NCI-H1417 treated with DMSO at 0.1 percent for 48 hours (cell line): ENCODE measurements at places on chromosomes 13 and 19.

GRCh38 chr13:37207691-37208451 lies 102.4 kb upstream of the CSNK1A1L start:
- no peak for DNase-seq

- no peak for DNase-seq
These were observed 562.5 kb downstream of the EFNB2 start for GRCh38 chr13:105972811-105973590.

DNA sequence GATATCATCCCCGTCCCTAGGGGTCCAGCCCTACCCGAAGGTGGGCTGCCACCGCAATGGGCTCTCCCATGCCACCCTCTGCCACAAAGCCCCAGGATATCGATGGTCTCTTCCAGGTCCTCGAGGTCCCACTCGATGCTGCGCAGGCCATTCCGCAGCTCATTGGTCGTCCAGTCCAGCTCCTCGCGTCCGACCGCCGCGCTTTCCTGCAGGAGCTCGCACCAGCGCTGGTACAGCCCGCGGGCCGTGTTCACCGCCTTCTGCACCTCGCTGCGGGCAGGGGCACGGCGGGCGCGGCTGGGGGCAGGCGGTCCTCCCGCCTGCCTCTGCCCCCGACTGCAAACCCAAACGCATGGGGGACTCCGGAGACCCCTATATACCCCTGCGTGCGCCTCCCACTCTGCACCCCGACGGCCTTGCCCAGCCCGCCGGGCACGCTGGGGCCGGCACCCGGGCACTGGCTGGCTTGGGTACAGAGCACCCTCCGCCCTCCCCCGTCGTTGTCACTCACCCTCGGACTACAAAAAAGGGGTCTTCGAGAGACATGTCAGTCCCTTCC lies 468 bp downstream of the STX10 start:
- no peak for DNase-seq

- no peak for DNase-seq
These were observed 4.4 kb upstream of the TMEM272 start for GRCh38 chr13:51849145-51850101.

- DNase-seq, result no peak
These were observed 12.2 kb downstream of the CFD start for GRCh38 chr19:871446-872265.

- no peak for DNase-seq
These were observed 102.1 kb upstream of the FNDC3A start for GRCh38 chr13:48873587-48873986.

DNA sequence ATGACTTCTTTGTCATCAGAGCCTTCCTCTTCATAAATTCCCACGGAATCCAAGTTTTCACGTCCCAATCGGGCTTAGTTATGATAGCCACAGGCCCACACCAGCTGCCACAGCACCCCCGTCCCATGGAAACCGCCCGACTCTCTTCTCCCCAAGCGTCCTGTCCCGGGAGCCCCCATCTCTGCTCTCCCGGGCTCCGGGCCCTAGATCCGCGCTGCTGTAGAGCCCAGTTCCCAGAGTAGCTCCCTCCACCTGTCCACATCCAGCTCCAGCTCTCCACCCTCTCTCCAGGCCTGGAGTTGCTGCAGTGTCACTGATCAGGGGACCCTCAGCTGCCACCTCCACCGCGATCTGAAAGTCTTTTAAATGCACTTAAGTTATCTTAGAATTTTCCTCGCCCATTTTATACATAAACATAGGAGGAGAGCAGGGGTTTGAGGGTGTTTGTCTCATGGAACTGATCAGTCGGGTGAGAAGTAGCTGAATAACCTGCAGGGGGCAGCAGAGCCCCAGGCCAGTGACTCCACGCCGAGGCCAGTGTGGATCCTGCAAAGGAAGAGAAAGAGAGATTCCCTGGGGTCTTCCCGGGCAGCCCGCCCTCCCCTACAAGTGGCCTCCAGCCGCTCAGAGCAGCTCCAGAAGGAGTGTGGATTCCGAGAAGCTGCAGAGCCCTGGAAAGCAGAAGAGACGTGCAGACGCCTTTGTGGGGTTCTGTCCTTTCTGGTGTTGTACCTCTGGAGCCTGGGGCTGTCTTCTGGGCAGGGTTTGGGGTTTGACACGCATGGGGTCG lies 1.1 kb upstream of the ZNF763 start:
- DNase-seq, result peak; percentile 5

GRCh38 chr13:80458543-80458942 lies 117.6 kb upstream of the SPRY2 start:
- no peak for DNase-seq

- peak; percentile 82 for DNase-seq
These were observed 26.8 kb downstream of the PPP5C start for GRCh38 chr19:46373491-46374359.

DNA sequence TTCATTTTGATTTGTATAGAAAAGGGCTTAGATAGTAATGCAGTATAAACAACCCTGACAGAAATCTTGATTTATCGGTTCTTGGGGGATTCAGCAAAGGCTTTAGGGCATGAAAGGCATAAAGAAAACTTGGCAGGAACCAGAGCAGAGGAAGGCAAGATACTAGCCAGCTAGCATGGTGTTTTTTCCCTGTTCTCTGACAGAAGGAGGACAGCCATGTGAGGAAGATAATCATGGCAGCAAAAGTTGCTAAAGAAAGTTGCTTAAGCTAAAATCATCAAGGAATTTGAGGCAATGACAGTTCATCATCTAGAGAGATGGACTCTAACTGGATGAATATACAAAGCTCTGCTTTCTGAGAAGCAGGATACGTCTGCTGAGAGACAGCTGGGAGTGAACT lies 294.1 kb downstream of the KCNRG start:
- no peak for DNase-seq

DNA sequence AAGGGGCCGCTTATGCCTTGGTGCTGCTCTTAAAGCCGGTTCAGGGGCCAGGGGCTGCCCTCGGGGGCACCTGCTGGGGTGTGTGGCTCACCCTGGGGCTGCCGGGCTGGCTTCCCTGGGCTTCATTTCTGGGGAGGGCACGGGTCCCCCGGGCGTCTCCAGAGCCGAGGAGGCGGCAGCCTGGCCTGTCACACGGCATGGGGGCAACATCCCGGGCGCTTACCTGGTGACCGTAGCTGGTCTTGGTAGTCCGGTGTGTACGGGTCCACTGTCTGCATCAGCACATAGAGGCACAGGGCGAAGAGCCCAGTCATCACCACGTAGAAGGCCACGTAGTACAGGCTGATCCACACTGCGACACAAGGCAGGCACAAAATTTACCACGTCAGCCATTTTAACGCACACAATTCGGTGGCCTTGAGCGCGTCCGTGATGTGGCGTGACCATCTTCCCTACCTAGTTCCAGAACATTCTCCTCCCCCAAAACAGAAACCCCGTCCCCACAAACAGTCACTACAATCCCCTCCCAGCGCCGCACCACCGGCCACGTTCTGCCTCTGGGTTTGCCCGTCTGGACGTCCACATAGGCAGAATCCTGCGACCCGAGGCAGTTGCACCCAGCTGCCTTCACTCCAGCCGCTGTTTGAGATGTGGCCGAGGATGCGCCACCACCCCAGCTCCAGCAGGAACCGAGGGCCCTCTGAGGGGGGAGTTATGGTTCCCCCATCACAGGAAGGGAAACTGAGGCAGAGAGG lies 3.2 kb downstream of the ATP4B start:
- DNase-seq, result no peak

DNA sequence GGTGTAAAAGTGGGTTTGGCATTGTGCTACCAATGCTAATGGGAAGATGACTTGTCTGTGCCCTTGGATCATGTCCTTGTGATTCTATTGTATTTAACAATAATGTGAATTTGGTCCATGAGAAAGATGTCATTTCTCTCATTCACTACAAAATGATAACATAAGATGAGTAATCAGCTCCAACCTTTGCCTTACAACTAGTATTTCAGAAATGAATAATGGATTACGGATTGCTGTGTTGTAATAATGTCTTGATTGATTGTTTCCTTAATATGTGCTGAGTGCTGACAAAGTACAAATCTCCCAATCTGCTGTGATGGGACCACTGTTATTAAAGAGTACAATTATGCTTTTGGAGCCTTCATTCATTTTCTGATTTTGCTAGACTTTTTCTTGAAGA lies 375.0 kb downstream of the PCDH9 start:
- no peak for DNase-seq

GRCh38 chr13:111975539-111976473 lies 91.1 kb upstream of the SOX1 start:
- no peak for DNase-seq

- DNase-seq, result no peak
These were observed 80.0 kb downstream of the WDFY2 start for GRCh38 chr13:51663973-51664957.

GRCh38 chr19:40348961-40349507 lies 539 bp downstream of the PLD3 start:
- no peak for DNase-seq

- DNase-seq, result no peak
These were observed 9.0 kb upstream of the STRN4 start for GRCh38 chr19:46755077-46755852.

DNA sequence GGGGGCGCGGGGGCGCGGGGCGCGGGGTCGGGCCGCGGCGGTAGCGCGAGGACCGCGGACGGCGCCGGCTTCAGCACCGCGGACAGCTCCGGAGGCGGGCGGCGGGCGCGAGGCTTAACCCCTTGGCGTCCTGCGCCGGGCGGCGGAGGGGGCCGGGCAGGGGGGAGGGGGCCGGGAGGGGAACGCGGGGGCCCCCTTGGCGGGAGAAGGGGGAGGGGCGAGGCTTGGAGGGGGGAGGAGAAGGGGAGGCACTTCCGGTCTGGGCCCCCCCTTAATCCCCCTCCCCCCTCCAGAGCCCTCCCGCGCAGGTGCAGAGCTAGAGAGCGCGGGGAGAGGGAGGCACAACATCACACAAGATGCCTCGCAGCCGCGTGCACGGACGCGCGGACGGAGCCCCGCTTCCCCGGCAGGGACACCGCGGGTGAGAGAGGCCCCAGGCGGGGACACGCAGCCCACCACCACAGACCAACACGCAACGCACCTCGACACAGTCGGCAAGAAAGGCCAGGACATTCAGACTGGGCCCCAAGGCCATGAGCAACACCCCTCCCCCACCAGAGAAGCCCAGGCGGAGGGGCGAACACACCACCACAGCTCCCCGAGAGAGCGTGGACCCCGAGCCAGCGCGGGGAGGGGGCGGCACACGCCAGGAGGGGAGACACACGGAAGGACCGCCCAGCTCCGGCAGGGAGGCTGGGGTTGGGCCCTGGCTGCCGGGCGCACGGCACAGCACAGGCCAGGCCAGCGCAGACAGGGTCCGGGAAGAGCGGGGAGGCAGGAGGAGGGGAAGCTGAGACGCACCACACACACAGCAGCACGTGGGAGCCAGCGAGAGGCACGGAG lies 24.1 kb downstream of the SHANK1 start:
- no peak for DNase-seq

- no peak for DNase-seq
These were observed 315.4 kb downstream of the RBM26 start for GRCh38 chr13:79090552-79091124.

GRCh38 chr13:35292329-35292728 lies 184.2 kb downstream of the MAB21L1 start:
- no peak for DNase-seq

DNA sequence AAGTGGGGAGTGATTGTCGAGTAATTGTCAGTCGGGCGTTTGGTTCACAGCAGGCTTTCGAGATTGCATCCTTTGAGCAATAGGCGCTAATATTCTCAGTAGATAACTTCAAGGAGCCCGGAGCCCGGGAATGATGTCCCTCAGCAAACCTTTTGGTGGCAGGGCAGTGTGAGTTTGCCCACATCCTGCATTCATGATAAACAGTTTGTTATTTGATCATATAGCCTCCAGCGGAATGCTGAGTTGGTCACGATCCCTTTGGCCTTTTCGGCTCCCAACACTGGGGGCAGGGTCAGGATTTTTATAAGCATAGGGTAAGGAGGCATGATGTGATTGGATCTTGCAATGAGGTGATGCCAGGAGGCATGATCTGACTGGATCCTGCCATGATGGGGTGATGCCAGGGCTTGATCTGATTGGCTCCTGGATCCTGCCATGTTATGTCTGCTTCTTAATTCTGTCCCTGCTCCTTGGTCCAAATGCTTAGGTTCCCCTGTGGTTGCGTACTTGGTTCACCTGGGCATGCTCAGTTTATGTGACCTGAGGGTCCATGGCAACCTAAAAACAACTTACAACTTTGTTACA lies 38.2 kb upstream of the IGSF23 start:
- DNase-seq, result no peak

DNA sequence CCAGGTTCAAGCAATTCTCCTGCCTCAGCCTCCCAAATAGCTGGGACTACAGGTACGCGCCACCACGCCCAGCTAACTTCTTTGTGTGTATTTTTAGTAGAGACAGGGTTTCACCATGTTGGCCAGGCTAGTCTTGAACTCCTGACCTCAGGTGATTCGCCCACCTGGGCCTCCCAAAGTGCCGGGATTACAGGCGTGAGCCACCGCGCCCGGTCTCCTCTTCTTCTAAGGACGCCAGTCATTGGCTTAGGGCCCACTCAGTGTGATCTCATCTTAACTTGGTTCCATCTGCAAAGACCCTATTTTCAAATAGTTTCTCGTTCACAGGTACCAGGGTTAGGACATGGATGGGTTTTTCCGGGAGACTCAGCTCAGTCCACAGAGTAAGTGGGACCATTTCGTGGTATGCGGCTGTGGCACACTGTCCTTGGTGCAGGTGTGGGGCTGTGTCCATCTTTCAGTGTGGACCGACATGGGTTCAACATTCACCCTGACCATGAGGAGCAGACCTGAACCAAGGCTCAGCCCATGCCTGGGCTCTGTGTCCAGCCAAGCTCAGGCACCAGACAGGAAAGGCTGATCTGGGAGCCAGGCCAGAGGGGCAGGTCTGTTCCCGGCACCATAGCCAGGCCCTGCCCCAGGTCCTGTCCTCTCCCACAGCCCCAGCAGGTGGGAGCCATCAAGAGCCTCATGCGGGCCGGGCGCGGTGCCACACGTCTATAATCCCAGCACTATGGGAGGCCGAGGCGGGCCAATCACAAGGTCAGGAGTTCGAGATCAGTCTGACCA lies 2.8 kb upstream of the MKNK2 start:
- no peak for DNase-seq

DNA sequence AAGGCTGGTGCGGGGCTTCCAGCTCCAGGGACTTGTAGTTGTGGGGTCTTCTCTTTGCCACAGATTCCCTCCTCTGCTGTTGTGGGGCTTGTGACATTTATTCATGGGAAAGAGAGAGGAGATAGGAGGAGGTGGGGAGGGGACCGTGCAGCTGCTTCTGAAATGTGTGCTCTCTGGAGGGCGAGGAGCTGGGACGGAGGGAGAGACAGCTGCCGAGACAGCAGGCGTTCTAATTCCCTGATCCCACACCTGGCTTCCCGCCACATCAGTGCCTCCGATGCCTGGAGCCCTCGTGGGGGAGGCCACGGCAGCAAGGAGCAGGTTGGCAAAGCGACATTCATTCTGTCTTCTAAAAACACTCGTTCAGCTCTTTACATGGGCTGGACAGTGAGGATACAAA lies 164.4 kb downstream of the USP12 start:
- peak; percentile 30 for DNase-seq

DNA sequence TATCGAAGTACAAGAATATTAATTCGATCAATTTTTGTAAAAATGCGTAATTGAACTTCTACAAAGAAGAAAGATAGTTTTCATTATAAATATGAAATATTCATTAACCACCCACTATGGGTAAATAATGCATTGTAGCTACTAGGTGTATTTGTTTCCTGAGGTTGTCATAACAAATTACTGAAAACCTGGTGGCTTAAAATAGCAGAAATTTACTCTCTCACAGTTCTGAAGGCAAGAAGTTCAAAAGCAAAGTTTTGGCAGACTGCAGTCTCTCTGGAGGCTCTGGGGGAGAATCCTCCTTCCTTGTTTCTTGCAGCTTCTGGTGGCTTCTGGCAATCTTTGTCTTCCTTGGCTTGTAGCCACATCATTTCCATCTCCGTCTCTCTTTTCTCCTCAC lies 99.2 kb upstream of the MIR17HG start:
- no peak for DNase-seq

- DNase-seq, result peak; percentile 4
These were observed 17.0 kb upstream of the COX7A1 start for GRCh38 chr19:36169084-36169760.
